ENCODE measurements at places on chromosomes 2 and 18.

DNA sequence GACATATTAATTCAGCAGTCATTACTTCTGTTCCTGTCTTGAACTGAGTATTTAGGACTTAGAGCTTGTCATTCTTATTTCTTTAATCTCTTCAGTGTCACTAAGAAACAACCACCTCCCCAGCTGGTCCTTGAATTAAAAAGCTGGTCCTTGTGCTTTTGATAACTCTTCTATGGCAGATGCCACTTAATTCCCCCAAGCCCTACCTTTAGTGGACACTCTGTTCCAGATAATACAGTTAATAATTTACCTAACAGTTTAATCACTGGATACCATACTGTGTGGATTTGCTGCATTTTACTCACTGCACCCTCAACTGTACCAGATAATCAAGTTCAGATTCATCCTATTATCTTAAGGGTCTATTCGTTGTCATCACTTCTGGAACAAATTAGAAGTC is 73.1 kb downstream of the SKA1 start:
- DNase-seq: no peak

- no peak for DNase-seq
These were observed 18.3 kb downstream of the TRIB2 start for GRCh38 chr2:12734914-12735654.

GRCh38 chr2:30446602-30447148 is 371 bp upstream of the LCLAT1 start:
- DNase-seq: no peak

DNA sequence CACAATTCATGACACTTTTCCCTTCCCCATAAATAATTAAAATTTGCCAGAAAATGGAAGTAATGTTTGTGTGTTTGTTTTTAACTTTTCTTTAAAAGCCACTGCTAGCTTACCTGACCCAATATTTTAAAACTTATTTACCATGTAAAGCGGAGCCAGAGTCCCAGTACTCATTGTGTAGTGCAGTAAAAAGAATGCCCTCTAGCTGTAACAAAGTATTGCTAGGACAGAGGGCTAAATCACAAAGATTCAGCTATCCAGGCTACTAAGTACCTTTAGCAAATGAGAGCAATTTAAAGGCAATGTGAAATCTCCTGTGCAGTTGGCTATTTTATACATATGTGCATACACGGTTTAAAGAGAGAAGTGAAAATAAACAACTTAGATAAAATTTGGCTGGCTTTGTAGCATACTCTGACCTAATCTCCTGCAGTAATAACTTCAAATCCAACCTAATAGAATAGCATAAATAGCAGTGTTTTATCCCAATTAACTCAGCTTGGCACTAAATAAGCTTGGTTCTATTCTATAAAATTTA is 997.4 kb upstream of the PIK3C3 start:
- DNase-seq: no peak

GRCh38 chr2:20675701-20676352 is 8.9 kb downstream of the GDF7 start:
- DNase-seq: no peak

DNA sequence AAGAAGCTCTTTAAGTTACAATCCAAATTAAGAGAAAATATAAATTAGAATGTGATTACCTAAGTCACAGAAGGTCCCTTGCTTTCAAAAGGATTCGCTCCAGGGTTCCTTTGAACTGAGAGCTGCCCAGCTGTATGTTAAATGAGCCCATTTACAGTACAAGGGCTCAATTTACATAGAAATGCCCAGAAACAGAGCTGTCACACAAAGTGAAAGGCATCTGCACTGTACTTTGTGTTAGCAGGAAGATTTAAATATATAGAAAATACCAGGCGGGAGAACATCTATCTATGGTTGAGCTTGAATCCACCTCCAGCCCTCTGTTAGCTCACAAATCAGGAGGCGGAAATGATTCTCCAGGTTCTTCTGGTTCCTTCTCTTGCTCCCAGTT is 272.9 kb downstream of the PAX3 start:
- DNase-seq: no peak

GRCh38 chr2:77336013-77336412 is 186.2 kb downstream of the LRRTM4 start:
- DNase-seq: no peak

DNA sequence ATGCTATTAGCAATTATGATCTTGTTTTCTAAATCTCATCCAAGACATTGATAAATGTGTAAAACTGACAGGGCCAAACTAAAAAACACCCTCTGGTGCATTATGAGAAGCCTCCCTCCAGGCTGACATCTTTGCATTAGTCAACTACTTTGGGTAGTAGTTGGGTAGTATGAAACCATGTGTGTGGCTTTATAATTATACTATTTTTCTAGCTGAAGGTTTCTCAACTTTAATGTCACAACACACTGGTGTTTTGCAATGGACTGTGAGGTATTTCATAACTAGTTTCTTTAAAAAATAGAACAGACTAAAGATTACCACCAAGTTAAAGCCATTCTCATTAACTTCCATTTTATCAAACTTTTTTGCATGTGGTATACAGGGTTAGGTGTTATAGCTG is 73.1 kb upstream of the RBMS1 start:
- DNase-seq: no peak

DNA sequence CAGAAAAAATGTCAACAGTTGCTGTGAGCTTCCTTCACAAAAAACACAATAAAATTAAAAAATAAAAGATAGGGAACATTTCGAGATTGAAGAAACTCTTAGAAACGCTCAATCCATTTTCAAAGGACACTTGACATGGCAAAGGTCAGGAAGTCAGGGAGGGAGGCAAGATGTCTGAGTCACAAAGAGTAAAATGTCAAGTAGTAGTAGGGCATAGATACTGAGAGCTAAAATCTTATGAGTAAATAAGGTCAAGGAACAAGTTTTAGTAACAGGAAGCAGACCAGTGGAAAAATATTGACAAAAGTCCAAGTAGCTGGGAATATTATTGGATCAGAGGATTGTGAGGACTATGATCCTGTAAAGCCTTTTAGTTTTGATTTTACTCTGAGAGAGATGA is 495.6 kb downstream of the TMX3 start:
- DNase-seq: no peak

DNA sequence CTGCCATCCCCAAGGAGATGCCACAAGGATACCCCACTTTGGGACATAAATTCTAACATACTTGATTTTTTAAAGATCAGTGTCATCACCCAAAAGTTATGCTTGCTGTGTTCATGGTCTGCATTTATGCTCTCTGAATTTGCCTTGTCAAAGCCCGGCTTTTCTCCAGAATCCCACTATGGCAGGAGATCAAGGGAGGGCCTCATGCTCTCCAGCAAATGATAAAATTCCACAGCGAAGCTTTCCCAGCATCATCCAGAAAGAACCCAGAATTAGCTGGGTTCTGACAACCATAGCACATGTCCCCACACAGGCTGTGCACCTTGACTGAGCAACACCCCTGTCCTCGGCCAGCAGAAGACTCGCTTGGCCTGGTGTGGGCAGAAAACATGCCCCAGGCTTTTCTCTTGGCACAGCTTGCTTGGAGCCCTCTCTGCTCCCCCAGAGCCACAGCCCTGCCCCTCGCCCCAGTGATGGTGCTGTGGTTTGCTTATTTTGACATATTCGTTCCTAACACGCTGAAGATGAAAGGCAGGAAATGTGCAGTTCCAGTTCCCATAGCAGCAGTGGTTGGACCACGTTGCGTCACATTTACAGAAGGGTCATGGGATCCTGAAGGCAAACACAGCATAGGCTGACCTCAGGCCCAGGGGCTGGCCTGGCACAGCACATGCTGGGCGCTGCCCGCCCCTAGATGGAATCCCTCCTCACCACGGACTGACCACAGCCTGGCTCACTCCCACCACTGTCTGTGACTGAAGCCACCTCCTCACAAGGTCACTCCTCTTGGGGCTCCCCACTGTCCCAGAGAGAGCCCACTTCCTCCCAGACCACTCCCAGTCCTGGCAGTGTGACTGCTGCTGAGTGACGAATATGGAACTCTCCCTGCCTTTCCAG is 14.1 kb upstream of the CHRNA1 start:
- no peak for DNase-seq

- DNase-seq: no peak
These were observed 264.0 kb upstream of the CXCR4 start for GRCh38 chr2:136381722-136382633.

DNA sequence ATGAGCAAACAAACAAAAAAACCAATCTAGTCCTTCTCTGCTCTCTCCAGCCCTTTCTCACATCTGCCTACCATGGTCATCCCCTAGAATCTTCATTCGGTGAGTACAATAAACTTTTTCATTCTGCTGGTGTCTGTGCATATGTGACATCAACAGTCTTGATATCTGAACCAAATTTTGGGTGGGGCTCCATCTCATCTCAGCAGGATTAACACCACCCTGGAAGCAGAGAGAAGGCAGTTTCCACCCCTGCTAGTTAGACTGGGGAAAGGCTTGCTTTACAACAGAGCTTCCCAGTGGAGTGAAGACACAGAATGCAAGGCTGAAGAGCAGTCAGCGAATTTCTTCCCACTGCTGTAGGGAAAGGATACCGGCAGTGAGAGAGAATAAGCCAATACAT is 116.9 kb downstream of the TMEM131 start:
- DNase-seq: no peak

DNA sequence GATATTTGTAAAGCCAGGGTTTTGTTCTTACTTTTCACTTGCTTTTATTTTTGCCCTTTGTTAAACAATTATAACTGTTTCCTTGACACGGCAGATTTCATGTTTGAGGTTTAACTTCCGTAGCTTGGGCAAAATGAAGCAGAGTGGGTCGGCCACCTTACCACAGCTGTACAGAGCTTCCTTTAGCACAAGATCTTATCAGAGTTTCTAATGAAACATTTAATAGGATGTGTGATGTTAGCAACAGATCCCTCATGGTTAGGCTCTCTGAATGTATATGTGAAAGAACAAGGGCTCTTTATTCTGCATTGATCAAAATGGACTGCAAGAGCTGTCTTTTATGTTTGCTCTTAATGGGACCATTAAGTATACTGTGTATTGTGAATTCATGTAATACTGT is 22.3 kb downstream of the RNF125 start:
- DNase-seq: peak; percentile 92

- DNase-seq: no peak
These were observed 69.9 kb downstream of the RTTN start for GRCh38 chr18:70135604-70136003.

DNA sequence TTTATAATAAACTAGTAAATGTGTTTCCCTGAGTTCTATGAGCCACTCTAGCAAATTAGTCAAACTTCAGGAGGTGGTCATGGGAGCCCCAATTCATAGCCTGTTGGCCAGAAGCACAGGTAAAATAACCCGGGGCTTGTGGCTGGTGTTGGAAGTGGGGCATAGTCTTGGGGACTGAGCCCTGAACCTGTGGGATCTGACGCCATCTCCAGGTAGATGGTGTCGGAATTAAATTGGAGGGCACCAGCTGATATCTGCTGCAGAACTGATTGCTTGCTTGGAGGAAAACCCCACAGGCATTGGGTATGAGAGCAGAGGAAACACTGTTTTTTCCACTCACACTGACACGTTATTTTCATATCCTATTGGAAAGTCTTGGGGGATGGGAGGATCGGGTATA is 14.1 kb downstream of the NMS start:
- no peak for DNase-seq

- DNase-seq: no peak
These were observed 160.1 kb downstream of the HAUS1 start for GRCh38 chr18:46264255-46264654.

DNA sequence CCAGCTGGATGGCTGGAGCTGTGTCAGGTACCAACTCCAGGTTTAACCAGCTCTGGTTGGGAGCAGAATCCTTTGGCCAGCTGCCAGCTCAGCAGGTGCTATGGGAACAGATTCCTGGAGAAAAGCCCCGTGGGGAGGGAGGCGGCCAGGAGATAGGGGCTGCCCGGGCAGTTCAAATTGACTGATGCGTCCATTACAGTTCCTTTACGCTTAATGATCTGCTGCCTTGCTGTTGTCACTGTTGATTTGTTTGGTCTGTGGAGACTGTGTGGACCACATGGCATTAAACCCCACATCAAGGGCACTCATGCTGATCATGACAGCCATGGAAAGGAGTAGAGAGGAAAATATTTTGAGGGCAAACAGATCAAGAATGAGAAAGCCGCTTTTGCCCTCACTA is 200.0 kb downstream of the TSN start:
- DNase-seq: no peak

GRCh38 chr2:168006498-168006897 is 240.9 kb downstream of the STK39 start:
- no peak for DNase-seq

DNA sequence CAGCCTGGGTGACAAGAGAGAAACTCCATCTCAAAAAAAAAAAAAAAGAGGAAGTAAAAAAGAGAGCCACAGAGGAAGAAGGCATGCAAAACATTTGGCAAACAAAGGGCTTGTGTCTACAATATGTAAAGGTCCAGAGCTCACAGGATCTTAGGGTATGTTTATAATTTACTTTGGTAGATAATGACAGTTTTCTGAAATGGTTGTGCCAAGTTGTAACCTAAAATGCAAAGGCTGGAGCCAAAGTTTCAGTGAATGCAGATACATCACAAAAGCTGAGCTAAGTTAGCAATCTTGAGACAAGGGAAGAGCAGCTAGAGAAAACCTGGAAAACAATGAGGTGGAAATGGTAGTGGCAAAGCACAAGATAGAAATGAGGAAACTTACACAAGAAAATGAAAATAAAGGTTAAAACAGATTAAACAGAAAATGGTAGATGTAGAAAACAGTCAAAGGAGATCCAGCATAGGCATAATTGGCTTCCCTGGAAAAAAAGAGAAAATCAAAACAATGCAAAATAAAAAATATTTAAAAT is 77.5 kb upstream of the HK2 start:
- no peak for DNase-seq

- DNase-seq: no peak
These were observed 107.5 kb downstream of the MSTN start for GRCh38 chr2:189954989-189955388.

GRCh38 chr2:145764631-145765030 is 1244.7 kb upstream of the ZEB2 start:
- DNase-seq: no peak

DNA sequence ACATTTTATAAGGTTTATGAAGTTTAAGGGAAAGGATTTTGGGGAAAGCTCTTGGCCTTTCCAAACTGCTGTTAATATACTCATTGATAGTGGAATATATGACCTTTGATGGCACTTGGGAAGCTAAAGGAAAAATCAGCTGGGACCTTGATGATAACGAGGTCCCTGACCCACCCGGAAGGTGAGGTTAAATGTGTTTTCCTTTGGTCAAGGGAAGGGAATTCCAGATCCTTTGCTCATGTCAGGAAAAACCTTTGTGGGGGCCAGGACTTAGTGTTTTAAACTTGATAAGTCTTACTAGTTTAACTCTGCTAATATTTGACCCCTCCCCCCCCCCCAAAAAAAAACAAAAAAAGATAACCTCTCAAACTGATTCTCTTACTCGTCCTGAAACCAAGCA is 50.7 kb downstream of the CRIM1 start:
- no peak for DNase-seq
